ENCODE measurements at places on chromosomes 2 and 18.
A peak's percentile ranks its signal among the peaks of the same experiment; 100 is the strongest.

GRCh38 chr18:63160172-63160995 is 159.2 kb downstream of the BCL2 start:
- peak; percentile 50 for DNase-seq

GRCh38 chr2:168255866-168256265 is 8.5 kb upstream of the STK39 start:
- no peak for DNase-seq

DNA sequence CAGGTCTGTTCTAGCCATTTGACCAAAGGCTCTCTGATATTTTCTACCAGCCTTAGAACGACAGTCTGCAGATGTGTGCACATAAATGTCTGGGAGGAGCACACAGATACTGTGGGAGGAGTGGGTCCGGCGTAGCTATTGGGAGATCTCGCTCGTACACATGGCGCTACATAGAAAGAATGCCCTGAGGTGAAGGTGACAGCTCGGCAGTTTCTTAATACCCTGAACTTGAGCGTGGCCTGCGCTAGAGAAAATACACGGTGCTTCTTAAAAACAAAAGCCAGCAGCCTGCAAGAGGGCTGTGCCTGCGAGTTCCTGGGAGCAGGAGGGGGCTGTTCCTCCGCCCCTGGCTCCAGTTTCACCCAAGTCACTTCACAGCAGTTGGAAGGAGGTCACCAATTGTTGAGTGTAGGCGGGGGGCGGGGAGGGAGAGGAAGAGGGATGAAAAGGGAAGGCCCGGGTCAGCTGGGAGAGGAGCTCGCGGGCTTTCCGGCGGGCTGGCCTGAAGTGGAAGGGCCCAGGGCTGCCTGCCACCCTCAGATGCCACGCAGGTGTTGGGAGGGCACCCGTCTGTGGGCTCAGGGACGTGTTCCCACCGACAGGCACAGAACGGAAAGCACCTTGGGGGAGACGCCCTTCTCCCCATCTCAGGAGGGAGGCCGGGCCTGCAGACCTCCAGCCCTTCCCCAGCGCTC is 124.7 kb upstream of the ZNF516 start:
- DNase-seq: no peak

DNA sequence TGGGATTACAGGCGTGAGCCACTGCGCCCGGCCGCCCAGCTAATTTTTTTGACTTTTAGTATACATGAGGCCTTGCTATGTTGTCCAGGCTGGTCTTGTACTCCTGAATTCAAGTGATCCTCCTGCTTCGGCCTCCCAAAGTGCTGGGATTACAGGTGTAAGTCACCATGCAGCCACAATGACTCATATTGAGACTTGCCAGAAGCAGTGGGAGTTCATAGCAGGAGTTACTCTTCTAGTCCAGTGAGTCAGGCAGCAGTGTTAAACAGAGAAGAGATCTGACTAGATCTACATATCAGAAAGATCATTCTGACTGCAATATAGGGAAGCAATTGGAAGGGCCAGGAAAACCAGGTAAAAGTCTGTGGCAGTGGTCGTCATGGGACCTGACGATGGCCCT is 1.5 kb upstream of the FLACC1 start:
- no peak for DNase-seq

- no peak for DNase-seq
These were observed 125.9 kb downstream of the TTC32 start for GRCh38 chr2:19775838-19776237.

DNA sequence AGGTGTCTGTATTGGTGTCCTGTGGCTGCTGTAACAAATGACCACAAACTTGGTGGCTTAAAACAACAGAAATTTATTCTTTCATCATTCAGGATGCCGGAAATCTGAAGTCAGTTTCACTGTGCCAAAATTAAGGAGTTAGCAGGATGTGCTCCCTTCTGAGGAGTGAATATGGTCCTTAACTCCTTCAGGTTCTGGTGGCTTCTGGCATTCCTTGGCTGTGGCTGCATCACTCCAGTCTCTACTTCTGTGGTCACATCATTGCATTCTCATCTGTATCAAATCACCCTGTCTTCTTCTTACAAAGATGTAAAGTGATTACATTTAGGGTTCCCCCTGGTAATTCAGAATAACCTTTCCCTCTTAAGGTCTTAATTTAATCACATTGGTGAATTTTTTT is 12.6 kb downstream of the GPD2 start:
- no peak for DNase-seq

DNA sequence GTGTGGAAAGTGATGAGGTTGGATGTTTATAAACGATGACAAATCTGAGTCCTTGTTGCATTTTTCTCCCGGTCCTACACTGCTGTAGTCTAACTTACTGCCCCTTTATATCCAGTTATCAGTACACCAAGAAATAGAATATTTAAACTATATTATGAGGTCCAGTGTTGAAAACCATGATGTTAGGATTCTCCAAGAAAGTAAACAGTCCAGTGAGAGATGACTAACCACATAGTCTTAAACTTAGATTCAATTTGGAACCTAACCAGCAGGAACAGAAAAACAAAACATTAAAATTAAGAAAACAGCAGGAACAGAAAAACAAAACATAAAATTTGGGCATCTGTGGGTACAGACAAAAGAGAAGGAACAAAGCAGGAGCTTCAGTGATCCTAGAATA is 143.2 kb downstream of the TPGS2 start:
- DNase-seq: no peak

DNA sequence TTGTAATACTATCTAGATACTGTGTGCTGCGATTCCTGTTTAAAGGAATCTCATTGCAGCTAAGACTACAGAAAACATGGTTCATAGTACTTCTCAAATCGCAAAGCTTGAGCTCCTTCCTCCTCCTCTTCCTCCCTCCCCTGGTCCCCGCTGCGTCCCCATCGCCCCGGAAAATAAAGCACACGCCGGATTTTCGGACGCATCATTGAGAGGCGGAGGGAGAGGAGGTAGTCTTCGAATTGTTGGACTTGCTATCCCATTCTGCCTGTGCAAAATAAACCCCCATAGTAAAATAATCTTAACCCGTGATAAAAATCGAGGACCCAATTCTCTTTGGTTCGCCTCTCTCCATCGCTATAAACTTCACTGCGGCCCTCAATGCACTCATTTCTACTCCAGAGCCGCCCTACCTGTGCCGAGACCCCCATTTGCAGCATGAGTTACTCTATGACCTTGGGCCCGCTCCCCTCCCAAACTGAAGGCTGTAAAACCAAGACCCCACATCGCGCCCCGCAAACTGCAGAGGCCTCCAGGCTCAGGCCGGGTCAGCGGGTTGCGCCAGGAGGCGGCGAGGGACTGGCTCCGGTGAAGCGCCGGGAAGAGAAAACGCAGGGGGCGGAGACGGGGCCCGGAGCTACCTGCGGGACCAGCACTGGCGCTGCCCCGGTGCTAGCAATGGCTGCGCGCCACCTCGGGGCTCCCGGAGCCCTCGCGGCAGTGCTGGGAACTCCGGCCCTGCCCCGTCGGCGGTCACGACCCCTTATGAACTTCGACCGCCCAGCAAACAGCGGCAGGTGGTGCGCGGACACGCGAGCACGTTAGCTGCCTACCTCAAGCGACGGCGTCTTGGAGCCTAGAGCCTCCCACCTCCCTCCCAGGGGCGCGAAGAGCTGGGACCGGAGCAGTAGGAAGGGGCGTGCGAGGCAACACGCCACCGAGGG is 649 bp downstream of the ESCO1 start:
- no peak for DNase-seq

- DNase-seq: no peak
These were observed 173.8 kb upstream of the SALL3 start for GRCh38 chr18:78805840-78806239.

- no peak for DNase-seq
These were observed 6.4 kb downstream of the ADCYAP1 start for GRCh38 chr18:911025-911424.

GRCh38 chr18:38895560-38895959 is 1330.0 kb upstream of the CELF4 start:
- no peak for DNase-seq

DNA sequence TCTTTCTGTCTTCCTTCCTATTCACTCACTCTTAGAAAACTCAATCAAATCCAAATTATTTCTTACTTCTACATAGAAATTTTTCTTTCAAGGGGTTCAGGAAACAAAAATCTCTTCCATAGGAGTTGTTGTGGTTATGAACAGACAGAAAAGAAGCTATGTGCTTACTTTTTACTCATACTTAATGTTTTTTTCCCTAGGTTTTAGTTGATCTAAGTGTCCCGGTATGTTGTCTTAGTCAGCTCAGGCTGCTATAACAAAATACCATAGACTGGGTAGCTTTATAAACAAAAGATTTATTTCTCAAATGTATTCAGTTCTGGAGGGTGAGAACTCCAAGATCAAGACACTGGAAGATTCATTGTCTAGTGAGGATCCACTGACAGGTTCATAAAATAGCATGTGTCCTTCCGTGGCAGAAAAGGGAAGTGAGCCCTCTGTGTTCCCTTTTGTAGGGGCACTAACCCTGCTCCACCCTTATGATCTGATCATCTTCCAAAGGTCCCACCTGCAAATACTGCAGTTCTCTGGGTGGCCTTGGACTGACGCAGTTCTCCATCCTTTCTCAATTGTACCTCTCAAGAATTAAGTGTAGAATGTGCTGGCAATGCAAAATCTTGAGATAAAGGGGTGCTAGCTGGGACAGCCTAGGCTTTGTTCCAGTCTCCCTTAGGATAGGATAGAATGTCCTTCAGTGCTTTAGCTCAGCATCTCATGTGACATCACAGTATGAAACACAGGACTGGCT is 14.4 kb upstream of the VRK2 start:
- no peak for DNase-seq

- DNase-seq: no peak
These were observed 29.3 kb downstream of the FHOD3 start for GRCh38 chr18:36326771-36327170.

- DNase-seq: no peak
These were observed 1399.1 kb upstream of the PIK3C3 start for GRCh38 chr18:40555914-40556313.

GRCh38 chr18:76434452-76434851 is 60.6 kb downstream of the ZNF516 start:
- DNase-seq: no peak

- DNase-seq: no peak
These were observed 56.8 kb downstream of the ASAP2 start for GRCh38 chr2:9263428-9263827.

GRCh38 chr18:31497404-31497835 is 557 bp upstream of the DSG2 start:
- DNase-seq: no peak

DNA sequence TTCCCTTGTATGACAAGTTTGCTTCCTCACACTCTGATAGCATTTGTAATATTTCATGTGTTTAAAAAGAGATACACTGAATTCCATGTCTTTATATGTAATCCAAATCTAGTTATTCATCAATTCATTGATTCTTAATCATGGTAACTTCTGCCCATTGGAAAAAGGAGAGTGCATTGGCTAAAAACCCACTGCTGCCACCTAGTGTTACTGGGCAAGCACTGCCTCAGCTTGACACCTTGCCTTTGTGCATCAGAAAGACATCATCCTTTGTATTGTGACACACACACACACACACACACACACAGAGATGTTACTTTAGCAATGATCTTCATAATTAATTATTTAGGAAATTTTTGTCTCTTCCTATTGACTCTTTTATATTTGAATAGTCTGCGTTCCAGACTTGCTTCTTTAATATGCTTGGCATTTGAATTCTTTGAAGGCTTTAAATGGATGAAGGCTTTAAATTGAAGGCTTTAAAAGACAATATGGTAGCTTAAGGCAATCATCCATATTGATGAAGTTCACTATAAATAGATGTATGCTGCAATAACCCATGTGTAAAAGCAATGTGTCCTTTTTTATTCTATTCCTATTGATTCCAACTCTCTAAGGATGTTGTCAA is 414.2 kb upstream of the CHST9 start:
- no peak for DNase-seq

DNA sequence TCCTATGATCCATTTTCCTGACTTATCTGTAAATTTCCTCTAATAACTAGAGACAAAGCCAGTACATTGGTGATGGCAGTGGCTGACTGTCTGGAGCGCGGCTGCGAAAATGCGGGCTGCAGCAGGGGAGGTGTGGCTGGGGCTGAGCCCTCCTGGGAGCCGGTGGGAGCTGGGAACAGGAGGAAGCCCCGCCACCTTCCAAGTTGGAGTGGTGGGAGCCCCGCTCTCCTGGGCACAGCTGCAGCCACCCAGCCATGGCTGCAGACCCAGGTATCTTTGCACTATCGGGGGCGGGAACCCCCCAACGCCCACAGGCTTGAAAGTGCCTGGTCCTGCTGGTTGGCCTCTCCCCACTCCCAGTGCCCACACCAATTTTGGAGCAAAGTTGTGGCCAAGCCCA is 633.0 kb upstream of the TMEFF2 start:
- DNase-seq: no peak

DNA sequence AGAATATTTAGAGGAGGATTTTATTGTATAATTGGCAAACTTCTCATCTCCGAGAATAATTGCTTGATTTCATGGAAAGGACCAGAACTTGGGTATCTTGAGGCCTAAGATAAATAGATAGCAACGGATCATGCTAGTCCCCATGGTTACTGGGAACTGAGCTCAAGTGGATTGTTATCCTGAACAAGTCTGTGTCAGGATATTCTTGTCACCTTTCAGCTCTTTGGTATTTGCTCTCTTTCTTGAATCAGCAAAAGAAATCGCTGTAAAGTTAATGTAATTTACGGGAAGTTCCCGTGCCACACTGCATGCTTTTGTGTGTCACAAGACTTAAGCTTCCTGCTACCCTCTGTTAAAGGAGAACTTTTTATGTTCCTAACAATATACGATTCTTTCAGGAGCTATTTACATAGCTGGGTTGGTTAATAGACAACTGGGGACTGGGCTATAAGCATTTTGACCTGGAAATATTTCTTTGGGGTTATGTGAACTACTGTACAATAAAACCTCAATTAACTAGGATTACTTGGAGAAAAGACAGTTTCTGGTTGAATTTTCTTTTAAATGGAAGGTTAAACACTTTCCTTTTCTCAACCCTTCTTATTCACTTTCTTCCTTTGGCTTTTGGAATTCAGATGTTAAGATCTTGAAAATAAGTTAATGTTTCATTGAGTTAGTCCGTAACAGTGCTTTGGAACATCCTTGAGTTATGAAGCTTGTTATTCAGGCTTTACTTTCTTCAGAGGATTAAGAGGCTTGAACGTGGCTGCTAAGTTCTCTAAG is 151.2 kb downstream of the FMNL2 start:
- DNase-seq: no peak

GRCh38 chr2:64697297-64698176 is 43.8 kb upstream of the SERTAD2 start:
- no peak for DNase-seq

GRCh38 chr18:63259567-63260379 is 59.8 kb downstream of the BCL2 start:
- no peak for DNase-seq

- DNase-seq: no peak
These were observed 11.0 kb downstream of the RAB11FIP5 start for GRCh38 chr2:73101626-73102256.

- DNase-seq: no peak
These were observed 118.0 kb downstream of the LRP1B start for GRCh38 chr2:142012797-142013196.
